Ammon's horn (tissue), 1 donor: ENCODE measurements at places on chromosomes 13 and 19.

DNA sequence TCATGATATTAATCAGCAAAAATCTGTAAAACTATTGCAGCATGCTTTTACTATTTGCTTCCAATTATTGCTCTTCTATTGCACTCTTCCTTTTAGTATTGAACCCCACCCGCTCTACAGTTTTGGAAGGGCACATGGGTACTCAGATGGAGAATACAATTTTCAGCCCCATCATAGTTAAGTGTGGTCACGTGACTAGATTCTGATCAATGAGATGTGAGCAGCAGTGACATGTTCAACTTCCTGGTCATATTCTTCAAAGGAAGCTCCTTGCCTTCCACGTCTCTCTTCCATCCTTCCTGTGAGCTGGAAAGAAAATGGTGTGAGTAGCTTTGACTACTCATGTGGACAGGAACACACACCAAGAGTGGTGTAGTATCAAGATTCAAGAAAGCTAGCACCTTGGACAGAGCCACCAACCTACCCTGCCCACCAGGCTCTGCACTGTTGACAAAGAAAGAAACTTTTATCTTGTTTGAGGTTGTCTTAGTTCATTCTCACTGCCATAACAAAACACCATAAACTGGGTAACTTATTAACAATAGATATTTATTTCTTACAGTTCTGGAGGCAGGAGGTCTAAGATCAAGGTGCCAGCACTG lies 3.8 kb upstream of the FGF14 start:
- no peak for DNase-seq

GRCh38 chr19:16654140-16654539 lies 5.8 kb downstream of the SMIM7 start:
- no peak for DNase-seq

- DNase-seq = no peak
Observed at GRCh38 chr13:109209526-109209925, 576.9 kb downstream of the IRS2 start.

- no peak for DNase-seq
Observed at GRCh38 chr13:76316998-76317527, 569.1 kb downstream of the KCTD12 start.

DNA sequence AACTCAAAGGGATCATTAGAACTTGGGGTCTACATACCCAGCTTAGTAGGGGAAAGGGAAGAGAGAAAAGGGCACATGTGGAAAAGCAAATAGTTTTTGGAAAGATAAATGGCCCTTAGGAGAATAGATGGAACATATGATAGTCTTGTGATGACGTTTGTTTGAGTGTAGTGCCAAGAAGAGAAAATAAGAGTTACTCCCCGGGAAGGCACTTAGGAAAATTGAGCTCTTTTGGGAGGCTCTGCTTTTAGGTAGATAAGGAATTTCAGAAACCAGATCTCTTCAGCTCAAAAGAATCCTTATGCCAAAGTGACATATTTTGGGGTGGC lies 44.8 kb upstream of the SERTM1 start:
- DNase-seq = no peak

GRCh38 chr13:75016225-75016624 lies 465.7 kb downstream of the TBC1D4 start:
- DNase-seq = no peak

DNA sequence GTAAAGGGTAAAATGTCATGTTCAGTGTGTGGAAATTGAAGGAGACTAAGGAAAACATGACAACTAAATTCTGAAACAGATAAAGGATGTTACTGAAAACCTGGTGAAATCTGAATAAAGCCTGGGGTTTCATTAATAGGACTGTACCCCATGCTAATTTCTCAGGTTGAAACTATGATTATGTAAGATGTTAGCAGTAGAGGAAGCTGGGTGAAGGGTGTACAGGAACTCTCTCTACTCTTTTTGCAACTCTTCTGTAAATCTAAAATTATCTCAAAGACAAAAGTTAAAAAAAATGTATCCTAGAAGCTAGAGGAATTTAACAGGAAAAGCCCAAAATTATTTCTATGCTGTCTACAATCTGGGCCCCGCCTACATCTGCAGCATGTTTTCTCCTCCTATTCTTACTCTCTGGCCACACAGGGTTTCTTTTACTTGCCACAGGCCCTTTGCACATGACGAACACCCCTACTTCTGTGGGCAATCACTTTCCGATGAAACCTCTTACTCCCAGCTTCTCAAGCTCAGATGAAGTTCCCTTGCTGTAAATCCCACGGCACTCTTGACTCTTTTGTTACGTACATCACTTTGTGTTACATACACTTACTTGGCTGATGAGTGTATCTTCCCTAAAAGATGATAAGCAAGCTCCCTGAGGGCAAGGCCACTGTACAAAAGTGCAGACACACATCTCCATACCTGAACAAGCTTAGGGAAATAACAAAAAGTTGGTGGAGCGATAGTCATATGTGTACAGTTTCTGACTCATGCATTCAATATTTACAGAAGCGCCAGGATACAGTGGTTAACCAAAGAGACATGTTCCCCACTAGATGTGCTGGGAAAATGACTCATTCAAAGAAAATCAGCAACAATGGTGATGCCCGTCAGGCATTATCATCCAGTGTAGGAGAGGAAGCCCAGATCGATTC lies 32.6 kb downstream of the RUBCNL start:
- DNase-seq = no peak
